Activated naive CD4-positive, alpha-beta T cell (primary cell): ENCODE measurements at places on chromosomes 7 and 10.

DNA sequence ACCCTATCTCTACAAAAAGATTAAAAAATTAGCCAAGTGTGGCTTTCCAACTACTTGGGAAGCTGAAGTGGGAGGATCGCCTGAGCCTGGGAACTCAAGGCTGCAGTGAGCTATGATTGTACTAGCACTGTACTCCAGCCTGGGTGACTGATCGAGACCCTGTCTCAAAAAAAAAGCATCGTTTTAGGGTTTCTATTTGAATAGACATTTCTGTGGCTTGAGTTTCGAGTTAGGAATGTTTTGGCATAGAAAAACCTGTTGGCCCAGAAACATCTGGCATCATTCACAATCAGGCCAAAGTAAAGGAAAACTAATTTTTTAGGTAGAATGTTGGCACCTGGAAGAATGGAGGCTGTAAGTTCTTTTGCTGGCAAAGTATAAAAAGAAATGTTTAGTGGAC, 72.4 kb downstream of the AUTS2 start:
- DNase-seq = no peak

GRCh38 chr7:66189695-66190503, 15.2 kb upstream of the TPST1 start:
- no peak for DNase-seq

GRCh38 chr7:26553582-26553981, 261.9 kb downstream of the SNX10 start:
- no peak for DNase-seq

DNA sequence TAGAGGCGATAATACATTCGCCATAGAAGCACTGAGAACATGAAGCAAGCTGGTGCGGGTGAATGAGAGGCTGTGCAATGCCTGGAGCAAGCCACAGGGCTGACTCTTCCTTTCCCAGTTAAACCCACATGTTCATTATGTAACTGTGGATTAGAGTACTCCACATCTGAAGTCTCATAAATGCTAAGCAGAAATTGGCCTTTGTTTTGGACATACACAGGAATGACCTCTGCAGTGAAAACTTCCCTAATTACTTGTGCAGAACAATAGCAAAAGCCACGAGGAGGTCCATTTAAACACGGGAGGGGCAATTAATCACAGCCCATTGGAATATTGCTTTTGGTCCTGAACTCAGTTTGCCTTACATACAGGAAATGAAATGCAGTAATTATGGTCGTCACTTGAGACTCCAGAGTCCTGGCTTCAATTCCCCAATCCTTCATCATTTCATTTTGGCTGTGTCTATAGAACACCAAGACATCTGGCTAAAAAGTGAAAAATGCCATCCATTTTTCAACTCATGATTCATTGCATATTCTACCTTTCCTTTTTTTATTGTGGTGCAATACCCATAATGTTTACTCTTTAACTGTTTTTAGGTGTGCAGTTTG, 78.7 kb upstream of the CXCL12 start:
- DNase-seq = no peak

- DNase-seq = no peak
These were observed 24.1 kb upstream of the MAT1A start for GRCh38 chr10:80313523-80313922.
